NCI-H146 (cell line): ENCODE measurements at places on chromosomes 5 and 9.

DNA sequence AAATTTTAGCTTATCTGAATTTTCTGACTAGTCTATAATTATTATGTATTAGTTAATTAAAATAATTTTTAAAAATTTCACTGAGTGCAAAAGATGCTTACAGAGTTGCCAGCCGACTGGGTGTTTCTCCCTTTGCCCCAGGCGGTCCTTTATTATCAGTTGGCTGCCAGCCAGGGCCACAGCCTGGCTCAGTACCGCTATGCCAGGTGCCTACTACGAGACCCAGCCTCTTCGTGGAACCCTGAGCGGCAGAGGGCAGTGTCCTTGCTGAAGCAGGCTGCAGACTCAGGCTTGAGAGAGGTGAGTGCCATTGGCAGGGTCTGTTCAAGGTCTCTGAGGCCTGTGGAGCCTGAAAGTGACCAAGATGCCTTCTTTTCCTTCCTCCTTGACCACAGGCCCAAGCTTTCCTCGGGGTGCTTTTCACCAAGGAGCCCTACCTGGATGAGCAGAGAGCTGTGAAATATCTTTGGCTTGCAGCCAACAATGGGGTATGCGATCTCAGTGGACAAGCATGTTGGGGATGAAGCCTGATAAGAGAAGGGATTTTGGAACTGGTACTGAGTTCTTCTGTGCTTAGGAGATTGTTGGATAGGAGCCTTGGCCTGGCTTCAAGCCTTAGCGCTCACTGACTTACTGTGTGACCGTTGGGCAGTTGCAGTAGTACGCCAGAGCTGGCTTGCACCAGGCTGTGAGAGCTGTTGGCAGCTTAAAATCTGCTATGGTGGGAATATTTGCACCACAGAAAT lies 10.6 kb downstream of the DELE1 start:
- peak; percentile 80 for DNase-seq

DNA sequence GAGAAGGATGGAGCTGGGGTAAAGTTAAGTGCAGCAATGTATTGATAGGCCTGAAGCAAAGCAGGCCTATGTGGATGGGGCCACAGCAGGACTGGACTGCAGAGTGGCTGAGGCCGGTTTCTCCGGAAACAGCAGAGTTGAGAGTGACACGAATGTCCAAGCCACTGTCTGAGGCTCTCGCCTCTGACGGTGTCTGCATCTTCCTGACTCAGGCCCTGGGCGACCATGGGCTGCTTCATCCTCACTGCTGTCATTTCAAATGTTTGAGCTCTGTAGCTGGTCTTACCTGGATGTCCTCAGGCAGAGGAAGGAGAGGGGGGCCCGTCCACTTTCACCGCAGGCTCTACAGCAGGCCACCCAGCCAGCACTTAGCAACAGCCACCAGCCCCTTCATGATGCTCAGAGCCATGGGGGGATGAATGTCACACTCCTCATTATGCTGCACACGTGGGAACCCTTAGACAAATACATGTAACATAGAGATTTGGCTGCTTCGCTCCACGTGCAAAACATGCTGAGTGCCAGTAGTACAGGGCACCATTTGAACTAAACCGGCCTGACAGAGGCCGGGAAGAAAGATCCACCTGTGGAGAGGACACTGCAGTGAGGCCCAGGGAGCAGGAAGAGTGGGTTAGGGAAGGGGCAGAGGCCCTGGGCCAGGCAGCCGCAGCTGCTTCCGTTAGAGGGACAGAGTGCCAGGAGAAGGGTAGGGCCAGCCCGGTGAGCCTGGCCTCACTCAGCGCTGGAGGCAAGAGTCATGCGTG lies 31.7 kb upstream of the NXNL2 start:
- DNase-seq: no peak

DNA sequence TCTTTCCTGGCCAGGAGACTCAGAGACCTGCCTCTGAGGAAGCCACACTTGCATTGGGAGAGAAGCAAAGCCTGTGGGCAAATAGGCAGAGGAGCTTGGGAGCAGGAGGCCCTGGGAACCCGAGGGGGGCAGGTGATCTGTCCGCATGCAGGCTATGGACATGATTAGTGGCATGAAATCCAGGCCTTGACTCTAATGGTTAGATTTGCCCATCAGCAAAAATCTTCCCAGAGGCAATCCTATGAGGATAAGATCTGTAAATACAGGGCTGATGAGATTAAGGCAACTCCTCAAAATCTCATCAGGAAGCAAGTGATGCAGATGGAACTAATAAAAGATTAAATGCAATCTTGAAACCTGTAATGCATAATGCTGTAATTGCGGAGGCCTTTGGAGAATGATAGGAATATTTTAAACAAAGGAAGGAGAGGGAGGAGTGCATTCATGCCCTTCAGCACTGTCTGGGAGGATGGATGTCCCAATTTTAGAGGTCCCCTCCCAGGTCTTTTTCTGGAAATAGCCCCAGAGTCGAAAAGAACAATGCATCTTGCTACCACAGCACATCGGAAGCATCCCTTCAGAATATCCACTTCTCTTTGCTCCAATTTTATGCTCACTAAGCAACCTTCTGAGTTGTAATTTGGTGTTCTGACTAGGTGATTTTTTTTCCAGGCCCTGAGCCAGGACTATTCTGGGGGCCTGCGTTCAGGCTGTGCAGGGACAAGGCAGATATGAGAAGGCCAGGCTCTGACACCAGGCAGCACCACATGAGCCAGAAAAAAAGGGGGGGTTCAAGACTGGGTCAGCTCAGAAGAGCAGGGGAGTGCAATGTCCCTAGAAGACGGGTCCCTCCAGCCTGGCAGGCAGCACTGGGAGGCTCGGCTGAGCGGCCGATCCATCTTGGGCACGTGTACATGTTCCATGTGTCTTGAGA lies 66.5 kb downstream of the MED10 start:
- DNase-seq: no peak

DNA sequence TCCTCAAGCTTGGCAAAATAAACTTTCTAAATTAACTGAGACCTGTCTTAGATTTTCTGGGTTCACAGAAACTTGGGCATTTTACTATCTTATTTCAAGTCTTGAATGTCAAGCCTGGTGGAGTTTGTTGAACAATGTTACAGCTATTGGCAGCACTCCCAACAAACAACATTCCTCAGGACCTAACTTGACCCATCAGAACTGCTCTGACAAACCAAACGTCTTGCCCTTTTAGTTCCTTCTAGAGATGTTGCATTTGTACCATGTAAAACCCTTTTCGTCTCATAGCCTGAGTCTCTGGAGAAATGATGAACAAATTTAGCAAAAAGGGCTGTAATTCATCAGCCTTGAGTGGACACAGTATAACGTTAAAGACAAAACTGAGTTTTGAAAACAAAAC lies 51.1 kb downstream of the GNA14 start:
- DNase-seq: no peak

GRCh38 chr5:87924436-87924835 lies 344.2 kb downstream of the TMEM161B start:
- no peak for DNase-seq

DNA sequence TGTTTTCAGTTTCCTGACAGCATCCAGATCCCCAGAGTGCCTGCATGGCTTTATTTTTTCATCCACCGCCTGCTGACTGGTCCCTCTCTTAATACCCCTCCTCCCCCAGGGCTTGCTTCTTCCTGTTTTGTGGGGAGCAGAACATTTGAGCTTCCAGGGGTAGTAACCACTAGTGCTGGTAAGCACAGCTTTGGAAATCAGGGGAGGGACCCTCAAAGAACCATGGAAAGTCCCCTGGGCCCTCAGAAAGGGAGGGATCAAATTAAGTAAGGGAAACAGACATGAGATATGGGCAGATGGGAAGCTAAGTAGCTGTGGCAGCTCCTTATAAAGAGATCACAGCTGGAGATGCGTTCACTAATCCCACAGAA lies 26.8 kb downstream of the GRIA1 start:
- no peak for DNase-seq

DNA sequence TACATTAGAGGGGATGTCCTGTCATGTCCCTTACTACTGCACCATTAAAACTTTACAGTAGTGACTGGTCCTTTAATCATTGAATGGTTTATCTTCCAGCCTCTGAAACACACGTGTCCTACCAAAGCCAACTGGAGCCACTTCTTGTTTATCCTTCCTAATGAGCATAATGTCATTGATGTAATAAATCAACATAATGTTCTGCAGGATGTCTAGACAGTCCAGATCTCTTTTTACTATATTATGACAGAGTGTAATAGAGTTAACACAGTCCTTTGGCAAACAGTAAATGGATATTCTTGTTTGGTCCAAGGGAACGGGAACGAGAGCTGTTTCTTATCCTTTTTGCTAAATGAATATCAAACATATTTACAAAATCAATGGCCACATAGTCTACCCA lies 88.1 kb upstream of the PTPRD start:
- DNase-seq: no peak

DNA sequence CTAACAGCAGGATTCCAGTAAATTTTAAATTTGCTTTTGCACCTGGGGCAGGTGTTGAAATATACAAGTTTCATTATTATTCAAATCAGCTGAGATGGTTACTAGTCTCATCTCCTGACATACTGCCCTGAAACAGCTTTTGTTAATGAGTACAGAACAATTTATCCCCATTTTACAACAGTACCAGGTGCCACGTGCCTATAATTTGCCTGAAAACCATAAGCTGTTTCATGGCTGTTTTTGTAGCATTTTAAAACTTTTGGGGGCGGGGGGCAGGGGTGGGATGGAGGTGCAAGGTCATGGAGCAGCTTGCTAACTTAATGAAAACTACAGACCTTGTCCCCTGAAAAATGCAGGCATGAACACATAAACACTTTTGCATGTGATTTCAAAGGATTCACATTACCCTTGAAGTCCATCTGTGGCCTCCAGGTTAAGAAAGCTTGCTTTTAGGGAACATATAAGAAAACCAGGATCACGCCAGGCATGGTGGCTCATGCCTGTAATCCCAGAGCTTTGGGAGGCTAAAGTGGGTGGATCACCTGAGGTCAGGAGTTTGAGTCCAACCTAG lies 42.1 kb downstream of the TIMD4 start:
- no peak for DNase-seq

GRCh38 chr9:77952635-77953328 lies 78.8 kb downstream of the GNAQ start:
- DNase-seq: no peak

DNA sequence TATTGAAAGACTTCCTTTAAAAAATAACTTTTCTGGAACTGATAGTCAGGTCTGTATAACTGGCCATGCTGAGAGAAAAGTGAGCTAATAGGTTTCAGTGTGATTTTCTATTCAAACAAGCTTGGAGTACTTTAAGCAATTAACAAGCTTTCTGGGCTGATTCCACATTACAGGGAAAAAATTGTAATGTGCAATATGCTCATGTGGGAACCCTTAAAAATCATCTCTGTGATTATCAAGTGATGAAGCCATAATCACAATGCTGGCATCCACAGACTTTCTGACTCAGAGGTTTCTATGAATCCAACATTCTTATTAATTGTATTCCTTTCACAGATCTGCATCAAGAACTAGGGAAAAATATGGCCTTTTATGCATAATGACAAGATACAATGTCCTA lies 212.2 kb upstream of the ACO1 start:
- DNase-seq: no peak

GRCh38 chr5:15249152-15249551 lies 250.8 kb upstream of the FBXL7 start:
- DNase-seq: no peak

- DNase-seq: no peak
Measured at GRCh38 chr9:121985792-121986494, 107.2 kb downstream of the TTLL11 start.

DNA sequence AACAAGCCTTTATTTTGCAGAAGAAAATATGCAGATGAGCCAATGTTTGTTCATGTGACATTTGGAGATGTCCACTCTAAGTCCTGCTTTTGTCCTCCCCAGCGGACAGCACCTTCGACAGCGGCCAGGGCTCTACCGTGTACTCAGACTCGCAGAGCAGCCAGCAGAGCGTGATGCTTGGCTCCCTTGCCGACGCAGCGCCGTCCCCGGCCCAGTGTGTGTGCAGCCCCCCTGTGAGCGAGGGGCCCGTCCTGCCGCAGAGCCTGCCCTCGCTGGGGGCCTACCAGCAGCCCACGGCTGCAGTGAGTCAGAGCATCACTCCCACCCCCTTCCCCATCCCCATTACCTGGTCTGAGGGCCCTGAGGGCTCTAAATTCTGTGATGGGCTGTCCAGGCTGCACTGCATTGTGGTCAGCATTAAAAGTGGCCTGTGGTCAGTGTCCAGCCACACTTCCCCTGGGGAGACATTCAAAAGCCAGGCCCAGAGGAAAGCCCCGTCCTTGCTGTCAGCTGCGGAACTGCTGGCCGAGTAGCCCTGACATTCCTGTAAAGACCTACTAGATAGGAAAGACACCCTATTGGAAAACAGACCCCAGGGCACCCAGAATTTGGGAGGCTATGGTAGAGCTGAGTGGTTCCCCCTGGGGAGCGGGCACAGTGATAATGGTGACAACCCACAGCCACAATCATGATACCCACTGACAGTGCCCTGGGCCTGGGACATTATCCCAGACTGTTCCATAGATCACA lies 69.0 kb downstream of the WNK2 start:
- no peak for DNase-seq

DNA sequence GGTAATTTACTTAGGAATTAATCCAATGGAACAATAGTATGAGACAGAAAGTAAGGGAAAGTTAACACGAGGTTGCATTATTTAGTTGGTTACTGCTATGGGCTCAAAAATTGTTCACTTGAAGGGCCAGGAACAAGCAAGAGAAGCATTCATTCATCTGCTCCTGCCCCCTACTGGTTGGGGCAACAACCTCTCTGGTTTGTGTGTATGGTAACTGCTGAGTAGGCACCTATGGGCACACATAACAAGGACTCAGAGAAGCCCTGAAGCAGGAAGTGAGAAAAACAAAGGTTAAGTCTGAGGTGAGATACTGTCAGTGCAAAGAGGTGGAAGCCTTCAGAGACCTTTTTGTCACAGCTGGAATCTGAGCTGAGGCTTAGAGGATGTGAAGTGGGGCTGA lies 34.4 kb upstream of the RANBP6 start:
- DNase-seq: peak; percentile 30

GRCh38 chr5:106019261-106019660 lies 1651.5 kb downstream of the EFNA5 start:
- DNase-seq: no peak
